ENCODE measurements at places on chromosomes 13 and 19. TPM values are rescaled to one million over a fixed set of nuclear protein-coding genes. Genes with fewer than 3 reads are reported as not detected.

CCNA1 gene
- 127 TPM for total RNA-seq

TEX101 gene
- total RNA-seq, result not detected

CGB1 gene
- total RNA-seq, result not detected

TMPRSS9 gene
- not detected for total RNA-seq

MTUS2 gene
- not detected for total RNA-seq

ATP4A gene
- not detected for total RNA-seq

SHKBP1 gene
- 33.5 TPM for total RNA-seq

ZNF146 gene
- total RNA-seq, result 99.3 TPM

ZNF253 gene
- total RNA-seq, result 1.7 TPM

CCL25 gene
- total RNA-seq, result not detected

CEACAM8 gene
- total RNA-seq, result not detected

Measured in pulmonary artery endothelial cell (primary cell).